GM12891 (cell line): ENCODE measurements at places on chromosomes 4 and X.

GRCh38 chrX:145832796-145833195, 15.2 kb downstream of the SLITRK2 start:
- no peak for DNase-seq

DNA sequence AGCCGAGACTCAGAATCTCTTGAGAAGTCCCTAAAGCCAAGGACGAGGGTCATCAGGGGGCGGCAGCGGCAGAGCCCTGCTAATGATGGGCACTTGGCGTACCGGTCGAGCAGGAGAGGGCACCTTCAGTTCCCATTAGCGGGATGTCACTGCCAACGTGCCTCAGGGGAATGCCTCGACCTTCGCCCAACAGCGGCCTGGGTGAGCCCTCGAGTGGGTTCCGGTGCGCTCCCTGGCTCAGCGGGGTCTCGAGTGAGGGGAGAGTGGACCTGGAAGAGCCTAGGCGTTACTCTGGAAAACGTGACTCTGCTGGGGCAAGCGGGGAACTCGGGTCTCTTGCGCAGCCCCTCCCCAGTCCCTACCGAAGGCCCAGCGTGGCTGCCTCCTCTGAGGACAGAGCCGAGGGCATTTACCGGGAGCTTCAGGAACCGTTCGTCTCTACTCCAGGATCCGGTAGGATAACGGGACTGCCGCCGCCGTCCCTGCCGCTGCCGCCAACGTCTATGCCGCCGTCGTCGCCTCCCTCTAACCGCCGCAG, 36.9 kb downstream of the PGRMC1 start:
- no peak for DNase-seq

DNA sequence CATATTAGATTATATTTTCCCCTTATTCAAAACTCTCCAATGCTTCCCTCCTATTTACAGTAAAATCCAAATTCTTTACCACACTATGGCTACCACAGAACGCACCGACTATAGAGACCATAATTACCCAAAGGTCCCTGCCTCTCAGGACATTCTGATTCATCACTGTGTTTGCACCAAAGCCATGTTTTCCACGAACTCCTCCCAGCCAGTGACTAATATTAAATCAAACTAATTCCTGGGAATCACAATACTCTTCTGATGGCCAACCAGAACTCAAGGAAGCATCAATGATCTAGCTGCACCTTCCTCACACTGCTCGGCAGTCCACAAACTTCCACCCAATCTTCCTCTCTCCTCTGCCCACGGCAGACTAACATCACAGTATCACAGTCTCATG, 24.2 kb upstream of the EDNRA start:
- DNase-seq = no peak

GRCh38 chrX:151700581-151700980, 5.3 kb downstream of the PRRG3 start:
- no peak for DNase-seq

DNA sequence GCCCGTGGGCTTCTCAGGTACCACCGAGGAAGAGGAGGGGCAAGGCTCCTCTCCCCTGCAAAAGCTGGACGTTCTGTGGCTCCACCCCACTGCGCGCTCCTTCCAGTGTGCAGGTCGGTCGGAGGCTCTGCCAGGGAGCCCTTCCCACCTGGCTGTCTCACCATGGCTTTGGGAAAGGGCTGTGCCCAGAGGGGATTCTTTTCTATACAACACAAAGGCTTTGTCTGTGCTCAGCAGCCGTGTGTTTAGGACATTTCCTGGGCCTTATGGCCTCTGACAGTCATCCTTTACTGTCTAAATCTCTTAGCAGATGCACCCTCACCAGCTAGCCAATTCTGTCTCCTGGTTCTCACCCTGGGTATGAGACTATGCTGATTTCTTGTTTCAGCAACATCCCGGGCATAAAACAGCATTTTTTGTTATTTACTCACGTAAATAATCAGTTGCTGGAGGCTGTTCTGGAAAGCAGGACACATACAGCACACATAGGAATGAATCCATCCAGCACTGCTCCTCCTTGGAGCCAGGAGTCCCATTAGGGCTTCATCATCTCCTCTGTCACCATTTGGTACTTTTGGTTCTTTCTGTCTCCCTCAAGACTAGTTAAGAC, 20.4 kb upstream of the ATXN3L start:
- DNase-seq = no peak

- peak; percentile 36 for DNase-seq
Observed at GRCh38 chrX:70133303-70134115, at the start of gene IGBP1. TSS of gene IGBP1 (plus strand) at chrX:70133447. CDS start at chrX:70133948, 501 bp downstream.

DNA sequence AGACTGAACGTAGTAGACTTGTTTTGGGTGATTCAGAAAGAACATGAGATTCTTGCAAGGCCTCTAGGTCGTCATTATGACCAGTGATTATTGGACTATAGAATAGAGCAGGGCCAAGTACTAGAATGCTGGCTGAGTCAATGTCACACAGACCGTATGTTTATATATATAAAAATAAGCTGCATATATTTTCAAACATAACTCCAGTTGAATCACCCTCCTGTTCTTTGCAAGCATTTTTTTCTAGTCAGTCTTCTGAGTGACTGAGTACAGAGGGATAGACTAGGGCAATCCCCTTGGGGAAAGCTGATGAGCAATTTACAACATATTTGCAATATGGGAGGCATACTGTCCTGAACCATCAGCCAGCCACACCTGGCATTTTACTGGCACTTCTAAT, 48.4 kb upstream of the PRPS1 start:
- no peak for DNase-seq

DNA sequence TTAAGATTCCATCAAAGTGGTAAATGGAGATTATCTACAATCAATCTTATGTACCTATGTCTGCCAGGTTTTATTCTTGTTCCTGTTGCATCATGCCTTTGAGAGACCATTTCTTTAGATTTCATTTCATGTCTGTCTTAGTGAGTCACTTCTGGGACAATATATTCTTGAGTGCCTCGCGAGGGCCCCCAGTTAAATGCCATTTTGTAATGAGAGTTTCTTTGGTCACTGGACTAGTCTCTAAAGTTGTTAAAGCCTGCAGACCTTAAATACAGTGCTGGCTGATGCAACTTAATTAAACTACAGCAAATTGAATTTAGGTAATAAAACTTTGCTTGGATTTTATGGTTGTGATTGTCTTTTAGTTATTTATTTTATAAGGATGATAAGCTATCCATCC, 87.2 kb upstream of the PITX2 start:
- DNase-seq = no peak
